NCI-H446 (cell line): ENCODE measurements at places on chromosomes 5 and 9.

DNA sequence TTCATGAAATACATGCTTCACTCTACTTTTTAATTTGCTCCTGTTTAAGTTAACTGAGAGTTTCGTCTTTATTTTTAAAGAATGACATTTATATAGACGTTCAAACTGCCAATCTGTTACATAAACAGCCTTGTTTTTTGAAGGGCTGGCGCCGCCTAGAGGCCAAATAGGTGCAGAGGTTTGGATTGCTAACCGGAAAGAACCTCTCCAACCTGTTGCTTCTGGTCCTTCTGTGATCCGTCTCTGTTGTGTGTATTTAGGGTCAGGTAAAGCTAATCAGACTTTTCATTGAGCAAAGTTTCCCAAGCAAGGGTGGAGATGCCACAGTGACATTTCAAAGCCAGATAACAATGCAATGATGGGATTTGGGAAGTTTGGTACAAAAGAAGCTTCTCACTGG is 39.5 kb upstream of the GLIS3 start:
- DNase-seq, result peak; percentile 95

DNA sequence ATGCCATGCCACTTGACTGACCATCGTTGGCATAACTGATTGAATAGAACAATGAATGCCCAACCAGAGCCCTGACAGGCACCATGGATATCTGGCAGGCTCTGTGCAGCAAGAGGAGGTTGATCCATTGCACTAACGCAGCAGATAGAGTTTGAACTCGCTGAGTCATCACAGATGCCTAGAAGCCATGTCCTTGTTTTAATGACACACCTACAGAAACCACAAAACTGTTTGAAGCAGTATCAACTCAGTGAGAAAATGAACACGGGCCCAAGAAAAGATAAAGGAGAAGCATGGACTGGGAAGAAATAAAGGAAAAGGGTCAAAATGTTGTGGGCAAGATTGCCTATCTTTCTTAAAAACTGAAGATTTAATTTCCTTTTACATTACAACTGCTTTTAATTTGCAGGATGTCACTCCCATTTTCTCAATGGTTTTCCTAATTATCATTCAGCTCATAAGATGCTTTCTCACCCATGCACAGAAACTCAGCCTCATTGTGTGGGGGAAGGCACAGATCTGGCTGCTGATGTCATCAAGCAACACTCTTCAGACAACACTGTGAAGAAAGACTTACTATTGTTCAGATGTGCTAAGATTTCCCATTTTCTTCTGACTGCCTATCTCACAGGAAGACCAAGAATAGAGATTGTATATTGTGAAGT is 129.0 kb downstream of the PIK3R1 start:
- DNase-seq, result no peak

DNA sequence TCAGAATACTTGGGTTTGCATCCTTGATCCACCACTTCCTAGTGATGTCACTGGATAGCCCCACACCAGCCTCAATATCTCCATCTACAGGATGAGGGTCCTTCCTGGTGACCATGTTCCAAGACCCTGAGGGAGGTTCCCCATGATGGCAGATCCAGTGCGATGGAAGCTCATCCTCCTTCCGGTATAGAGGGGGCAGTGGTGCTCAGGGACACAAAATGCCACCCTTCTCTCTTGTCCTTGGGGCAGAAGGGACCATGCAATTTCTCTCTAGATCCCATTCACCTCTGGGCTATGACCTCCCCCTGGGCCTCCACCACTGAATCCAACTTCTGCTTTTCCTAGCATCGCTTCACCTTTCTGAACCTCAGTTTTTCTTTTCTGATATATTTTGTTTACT is 5.4 kb upstream of the SLC25A51 start:
- no peak for DNase-seq

GRCh38 chr5:5195128-5195918 is 55.2 kb downstream of the ADAMTS16 start:
- no peak for DNase-seq

DNA sequence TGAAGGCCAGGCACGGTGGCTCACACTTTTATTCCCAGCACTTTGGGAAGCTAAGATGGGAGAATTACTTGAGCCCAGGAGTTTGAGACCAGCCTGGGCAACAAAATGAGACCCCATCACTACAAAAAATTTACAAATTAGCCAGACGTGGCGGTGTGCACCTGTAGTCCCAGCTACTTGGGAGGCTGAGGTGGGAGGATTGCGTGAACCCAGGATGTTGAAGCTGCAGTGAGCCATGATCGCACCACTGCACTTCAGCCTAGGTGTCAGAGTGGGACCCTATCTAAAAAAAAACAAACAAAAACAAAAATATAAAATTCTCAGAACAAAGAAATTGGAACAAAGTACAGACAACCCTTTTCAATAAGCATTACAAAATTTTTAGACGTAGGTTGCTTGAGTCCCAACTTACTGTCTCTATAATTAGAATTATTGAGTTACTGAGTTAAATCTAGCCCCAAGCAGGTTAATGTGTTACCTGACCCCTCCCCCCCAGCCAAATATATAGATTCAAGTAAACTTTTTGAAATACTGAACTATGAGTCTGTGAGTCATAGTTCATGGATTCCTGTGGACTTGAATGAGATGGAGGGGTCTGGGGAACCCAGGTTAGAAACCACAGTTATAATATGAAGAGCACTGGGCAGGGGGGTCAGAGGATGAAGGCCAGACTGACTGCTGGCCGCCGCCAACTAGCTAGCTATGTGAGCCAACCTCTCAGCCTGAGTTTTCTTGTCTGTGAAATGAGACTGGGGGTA is 173.1 kb downstream of the AOPEP start:
- DNase-seq, result no peak

DNA sequence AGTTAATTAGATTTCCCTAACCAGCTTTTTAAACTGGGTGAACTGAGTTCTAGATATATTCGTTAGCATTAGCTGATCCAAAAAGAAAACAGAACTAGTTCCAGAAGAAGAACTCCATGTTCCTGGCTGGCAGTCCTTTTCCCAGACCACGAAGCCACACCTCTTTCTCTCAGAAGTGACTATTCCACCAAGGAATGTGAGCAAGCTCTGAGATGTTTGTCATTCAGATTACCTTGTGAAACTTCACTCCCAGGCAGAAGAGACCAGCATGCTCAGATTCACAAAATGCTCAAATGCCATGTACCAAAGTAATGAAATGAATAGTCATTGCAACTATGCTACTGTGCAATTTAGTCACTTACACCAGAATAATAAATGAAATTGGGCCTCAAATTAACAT is 4.4 kb upstream of the SSBP2 start:
- peak; percentile 51 for DNase-seq

- no peak for DNase-seq
Measured at GRCh38 chr5:17000291-17000939, 64.3 kb upstream of the MYO10 start.

GRCh38 chr5:6814816-6815215 is 101.6 kb downstream of the TENT4A start:
- no peak for DNase-seq

DNA sequence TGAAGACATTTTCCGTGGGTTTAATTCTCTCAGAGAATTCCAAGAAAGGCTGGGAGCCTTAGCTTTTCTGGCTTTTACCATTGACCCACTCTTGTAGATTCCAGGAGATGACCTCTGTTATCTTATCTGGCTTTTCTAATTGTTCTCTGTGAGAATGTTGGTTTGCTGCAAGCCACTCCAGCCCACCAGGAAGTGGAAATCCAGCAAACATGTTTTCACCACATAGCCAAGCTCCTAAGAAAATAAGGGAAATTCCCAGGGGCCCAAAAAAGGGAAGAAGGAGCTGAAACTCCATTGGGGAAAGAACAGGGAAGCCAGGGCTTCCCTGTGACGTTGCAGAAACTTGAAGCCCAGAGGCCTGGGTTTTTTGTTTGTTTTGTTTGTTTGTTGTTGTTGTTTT is 19.7 kb downstream of the GPR107 start:
- no peak for DNase-seq

DNA sequence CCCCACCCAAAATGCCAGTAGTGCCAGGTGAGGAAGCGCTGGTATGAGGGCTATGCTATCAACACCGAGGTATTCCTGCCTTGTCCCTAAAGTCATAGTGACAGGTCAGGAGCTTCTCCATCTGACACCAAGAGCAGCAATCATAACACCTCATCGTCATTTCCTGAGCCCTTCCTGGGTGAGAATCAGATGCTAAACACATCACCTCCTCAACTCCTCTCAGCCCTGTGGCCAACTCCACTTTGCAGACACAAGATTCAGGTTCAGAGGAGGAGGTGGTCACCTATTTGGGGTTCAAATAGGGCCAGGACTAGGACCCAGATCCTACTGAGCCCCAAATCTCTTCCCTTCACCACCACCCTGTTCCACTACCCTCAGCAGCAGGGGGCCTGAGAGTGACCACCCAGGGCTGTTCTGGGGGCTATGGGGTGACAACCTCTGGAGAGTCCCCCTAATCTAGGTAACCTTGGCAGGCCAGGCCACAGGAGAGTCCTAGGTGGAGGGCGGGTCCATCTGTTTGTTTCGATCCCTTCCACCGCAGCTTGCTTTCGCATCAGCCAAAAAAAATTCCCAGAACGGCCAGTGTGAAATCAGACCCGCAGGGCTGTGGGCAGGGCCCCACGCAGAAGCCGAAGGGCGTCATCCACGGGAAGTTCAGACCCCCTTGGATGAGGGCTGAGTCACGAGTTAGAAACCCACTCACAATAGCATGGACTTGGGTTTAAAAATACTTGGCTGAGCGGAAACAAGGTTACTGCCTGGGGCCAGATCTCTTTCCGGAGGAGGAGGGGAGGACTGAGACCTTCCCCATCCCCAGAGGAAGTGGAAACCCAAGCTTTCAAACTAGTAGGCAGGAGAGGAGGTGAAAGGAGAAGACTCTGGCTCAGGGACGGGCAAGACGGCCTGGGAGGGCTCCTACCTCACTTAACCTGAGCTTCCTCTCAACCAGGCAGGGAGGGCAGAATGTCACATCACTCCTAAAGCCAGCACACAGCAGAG is 8.7 kb downstream of the STK10 start:
- DNase-seq, result no peak

DNA sequence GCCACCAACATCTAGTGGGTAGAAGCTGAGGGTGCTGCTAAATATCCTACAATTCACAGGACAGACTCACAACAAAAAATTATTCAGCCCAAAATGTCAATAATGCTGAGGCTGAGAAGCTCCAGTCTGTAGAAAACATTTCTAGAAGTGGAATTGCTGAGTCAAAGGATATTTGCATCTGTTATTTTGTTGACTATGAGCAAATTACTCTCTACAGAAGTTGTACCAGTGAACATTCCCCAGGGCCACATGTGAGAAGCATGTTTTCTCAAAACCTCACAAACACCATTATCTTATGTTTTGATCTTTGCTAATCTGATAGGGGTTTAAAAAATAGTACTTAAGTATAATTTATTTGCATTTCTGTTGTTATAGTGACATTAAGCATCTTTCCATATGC is 15.4 kb downstream of the ITK start:
- DNase-seq, result no peak

GRCh38 chr5:136906545-136906944 is 541.2 kb upstream of the TRPC7 start:
- DNase-seq, result no peak

DNA sequence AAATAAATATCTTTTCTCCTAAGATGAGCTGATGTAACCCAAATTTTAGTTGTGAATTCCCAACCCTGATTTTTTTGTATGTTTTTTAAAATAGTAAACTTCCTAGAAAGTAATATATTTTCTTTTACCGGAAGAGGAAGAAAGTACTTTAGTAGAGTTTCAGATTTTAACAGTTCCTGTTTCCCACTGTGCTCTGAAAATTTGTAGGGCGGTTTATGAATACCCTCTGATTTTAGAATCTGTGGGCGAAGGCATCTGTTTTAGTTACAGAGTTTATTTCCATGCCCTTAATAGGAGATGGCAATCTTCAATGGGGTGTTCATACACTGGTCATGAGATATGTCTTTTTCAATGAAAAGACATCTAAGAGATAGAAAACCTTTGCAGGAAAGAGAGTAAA is 3.7 kb upstream of the HOMER1 start:
- DNase-seq, result no peak

DNA sequence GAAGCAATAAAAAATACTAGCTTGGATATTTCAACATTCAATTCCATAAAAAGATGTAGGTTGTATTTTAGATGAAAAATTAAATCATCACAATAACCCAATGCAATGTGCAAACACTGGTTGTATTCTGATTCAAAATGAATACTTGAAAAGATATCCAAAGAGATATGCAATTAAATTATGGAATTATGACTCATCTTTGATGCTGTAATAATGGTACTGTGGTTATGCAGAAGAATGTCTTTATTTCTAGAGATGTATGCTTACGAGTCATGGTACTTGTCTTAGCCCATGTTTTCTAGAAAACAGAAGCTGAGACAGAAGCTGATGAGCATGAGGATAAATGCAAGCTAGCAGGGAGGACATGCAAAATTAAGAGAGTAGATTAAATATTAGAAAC is 1941.4 kb upstream of the NUDT12 start:
- no peak for DNase-seq

- no peak for DNase-seq
Measured at GRCh38 chr5:60404171-60404570, 295.8 kb downstream of the DEPDC1B start.

GRCh38 chr5:143812085-143812705 is at the start of gene HMHB1:
TSS of gene HMHB1 (plus strand) at chr5:143812161.
- no peak for DNase-seq

- DNase-seq, result no peak
Measured at GRCh38 chr5:37738865-37739488, 100.9 kb downstream of the GDNF start.

DNA sequence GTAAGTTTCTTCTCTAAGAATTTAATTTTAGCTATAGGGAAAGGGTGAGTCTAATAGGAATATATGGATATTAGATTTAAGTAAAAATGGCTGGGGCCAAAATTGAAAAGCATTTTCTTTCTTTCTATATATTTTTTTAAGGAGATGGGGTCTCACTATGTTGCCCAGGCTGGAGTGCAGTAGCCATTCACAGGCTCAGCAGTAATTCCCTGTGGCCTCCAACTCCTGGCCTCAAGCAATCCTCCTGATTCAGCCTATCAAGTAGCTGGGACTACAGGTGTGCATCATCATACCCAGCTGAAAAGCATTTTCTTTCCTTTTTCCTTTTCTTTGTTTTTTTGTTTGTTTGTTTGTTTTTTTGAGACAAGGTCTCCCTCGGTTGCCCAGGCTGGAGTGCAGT is 41.1 kb downstream of the CSNK1A1 start:
- DNase-seq, result no peak

DNA sequence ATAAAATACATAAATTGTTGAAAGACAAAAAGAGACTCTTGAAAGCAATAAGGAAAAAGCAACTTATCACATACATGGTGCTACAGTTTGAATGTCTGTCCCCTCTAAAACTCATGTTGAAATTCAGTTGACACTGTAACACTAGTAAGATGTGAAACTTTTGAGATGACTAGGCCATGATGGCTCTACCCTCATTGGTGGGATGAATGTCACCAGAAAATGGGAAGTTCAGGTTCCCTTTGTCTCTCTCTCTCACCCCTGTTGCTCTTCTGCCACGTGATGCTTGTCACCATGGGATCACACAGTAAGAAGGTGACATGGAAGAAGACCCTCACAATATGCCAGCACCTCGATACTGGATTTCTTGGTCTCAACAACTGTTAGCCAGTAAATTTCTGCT is 50.3 kb upstream of the SPTLC1 start:
- no peak for DNase-seq
